ENCODE measurements at places on chromosomes 3 and 15. TPM values are rescaled to one million over a fixed set of nuclear protein-coding genes. Genes with fewer than 3 reads are reported as not detected.

GRCh38 chr3:39814007-39814406 is 4.6 kb downstream of the MYRIP start:
- H3K36me3 ChIP-seq, result no peaks in the 10 kb centered on the region
- H3K4me3 ChIP-seq, result no peak overlapping the region
- H3K27me3 ChIP-seq, result peaks cover 21% of the 10 kb centered on the region
- no peak overlapping the region for H3K27ac ChIP-seq
- peaks cover 11% of the 10 kb centered on the region for H3K4me1 ChIP-seq

- peaks cover 45% of the 10 kb centered on the region for H3K4me1 ChIP-seq
- no peak overlapping the region for H3K4me3 ChIP-seq
- H3K36me3 ChIP-seq, result no peaks in the 10 kb centered on the region
- no peaks in the 10 kb centered on the region for H3K27me3 ChIP-seq
- H3K27ac ChIP-seq, result no peak overlapping the region
Observed at GRCh38 chr3:14210290-14210688, 31.7 kb downstream of the LSM3 start.

The MCF2L2 gene
- not detected for total RNA-seq

DNA sequence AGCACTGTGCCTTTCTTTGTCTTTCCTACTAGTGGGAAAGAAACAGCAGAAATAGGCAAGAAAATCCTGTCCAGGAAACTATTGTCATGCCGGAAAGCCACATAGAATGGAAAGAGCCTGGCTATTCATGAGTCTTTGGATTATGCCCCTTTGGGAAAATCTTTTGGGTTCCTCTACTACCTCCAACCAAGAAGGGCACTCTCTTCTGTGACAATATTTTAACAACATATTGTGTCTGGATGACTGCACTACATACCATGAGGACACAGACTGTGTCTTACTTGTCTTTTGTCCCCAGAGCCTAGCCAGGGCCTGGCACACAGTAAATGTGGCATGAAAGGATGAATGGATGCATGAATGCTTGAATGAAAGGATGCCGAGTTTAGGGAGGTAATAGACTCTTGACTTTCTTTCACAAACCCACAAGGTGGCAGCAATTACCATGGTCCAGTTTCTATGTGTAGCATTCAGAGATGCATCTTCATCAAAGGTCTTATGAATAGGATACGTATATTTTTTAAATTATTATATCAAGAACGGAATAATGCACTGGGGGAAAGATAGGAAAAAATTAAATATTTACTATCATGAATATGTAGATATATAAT is 30.3 kb downstream of the ARL14 start:
- H3K36me3 ChIP-seq, result no peaks in the 10 kb centered on the region
- no peak overlapping the region for H3K27ac ChIP-seq
- DNase-seq, result peak; percentile 38
- no peak overlapping the region for H3K4me3 ChIP-seq
- H3K27me3 ChIP-seq, result no peaks in the 10 kb centered on the region

GRCh38 chr3:189132839-189133238 is 38.9 kb upstream of the TPRG1 start:
- H3K4me3 ChIP-seq, result no peak overlapping the region
- H3K27ac ChIP-seq, result no peak overlapping the region
- H3K27me3 ChIP-seq, result peaks cover 15% of the 10 kb centered on the region

GRCh38 chr3:66419036-66419435 is 81.8 kb downstream of the LRIG1 start:
- DNase-seq, result no peak
- H3K27ac ChIP-seq, result no peak overlapping the region
- H3K4me3 ChIP-seq, result no peak overlapping the region
- H3K36me3 ChIP-seq, result peaks cover 3% of the 10 kb centered on the region
- peaks cover 5% of the 10 kb centered on the region for H3K4me1 ChIP-seq

DNA sequence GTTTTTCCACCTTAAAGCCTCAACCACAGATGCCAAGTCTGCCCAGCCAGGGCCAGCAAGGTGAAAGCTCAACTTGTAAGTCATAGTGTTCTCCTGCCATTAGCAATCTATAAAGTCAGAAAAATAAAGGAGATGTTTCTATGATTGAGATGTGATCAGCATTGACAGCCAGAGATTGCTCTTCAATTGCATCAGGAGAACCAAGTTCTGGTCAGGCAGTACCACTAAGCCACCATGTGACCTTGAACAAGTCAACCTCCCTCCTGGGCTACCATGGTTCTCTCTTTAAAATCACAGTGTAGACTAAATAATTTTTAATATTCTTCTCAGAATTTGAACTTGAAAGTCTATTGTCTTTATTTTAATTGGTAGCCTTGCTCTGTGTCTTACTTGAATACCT is 220.3 kb upstream of the HES1 start:
- H3K36me3 ChIP-seq, result no peaks in the 10 kb centered on the region
- DNase-seq, result no peak
- H3K4me3 ChIP-seq, result no peak overlapping the region
- no peak overlapping the region for H3K27ac ChIP-seq

DNA sequence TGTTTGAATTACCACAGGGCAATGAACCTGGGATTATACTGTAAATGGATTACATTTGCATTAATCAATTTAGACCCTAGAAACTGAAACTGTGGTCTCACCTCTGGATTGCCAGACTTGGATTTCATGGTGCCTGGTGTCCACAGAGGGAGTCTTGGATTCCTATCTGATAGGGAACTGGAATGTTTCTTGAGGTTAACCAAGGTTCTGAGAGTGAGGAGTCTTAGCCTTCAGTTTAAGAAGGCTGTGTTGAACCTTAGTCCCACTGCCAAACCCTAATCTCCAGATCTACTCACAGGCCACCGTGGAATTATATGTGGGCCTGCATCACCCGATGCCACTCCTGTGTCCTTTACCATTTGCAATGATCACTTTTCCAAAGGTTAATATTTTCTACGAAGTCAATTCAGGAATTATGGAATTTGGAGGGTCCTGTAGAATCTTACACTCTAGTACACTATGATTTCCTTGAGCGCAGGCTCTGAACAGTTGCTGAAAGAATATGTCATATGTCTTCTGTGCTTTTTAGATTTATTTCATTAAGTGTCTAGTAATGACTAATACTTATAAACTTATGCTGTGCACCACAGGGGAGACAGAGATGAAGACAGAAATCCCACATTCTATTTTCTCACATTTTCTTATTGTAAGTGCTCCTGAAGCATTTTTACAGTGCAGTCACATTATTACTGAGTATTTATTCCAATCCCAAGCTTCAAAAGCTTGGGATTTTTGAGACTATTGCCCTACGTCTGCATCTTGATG is 87.9 kb downstream of the EFL1 start:
- no peak overlapping the region for H3K27ac ChIP-seq
- DNase-seq, result no peak
- H3K27me3 ChIP-seq, result no peaks in the 10 kb centered on the region
- no peak overlapping the region for H3K4me3 ChIP-seq

The TEX9 gene
- total RNA-seq, result 6.9 TPM

DNA sequence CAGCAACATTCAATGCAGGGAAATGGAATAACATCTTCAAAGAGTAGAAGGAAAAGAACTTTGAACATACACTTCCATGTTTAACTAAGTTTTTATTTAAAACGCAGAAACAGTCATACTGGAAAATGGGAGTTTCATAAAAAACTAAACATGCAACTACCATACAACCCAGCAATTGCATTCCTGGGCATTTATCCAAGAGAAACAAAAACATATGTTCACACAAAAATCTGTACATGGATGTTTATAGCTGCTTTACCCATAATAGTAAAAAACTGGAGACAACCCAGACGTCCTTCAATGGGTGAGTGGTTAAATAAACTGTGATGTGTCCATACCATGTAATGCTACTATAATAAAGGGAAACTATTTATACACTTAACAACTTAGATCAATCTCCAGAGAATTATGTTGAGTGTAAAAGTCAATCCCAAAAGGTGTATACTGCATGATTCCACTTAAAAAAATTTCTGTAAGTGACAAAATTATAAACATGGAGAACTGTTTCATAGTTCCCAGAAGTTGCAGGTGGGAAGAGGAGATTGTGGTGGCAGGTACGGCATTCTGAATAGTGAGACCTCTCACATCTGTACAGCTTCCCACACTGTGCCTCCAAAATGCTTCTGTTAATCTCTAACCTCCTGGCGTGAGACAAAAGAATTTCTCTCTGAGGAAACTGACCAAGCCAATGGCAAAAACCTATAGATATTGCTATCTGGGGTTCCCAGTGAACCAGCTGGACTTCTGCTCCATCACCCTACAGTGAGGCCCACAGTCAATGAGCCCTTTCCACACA is 23.1 kb downstream of the ISG20 start:
- DNase-seq, result no peak
- H3K27me3 ChIP-seq, result peaks cover 2% of the 10 kb centered on the region
- no peak overlapping the region for H3K27ac ChIP-seq
- no peaks in the 10 kb centered on the region for H3K36me3 ChIP-seq

The TRPM1 gene
- total RNA-seq, result not detected

- H3K4me3 ChIP-seq, result no peak overlapping the region
- no peaks in the 10 kb centered on the region for H3K4me1 ChIP-seq
Observed at GRCh38 chr3:27544372-27544865, 60.2 kb upstream of the SLC4A7 start.

- peaks cover 55% of the 10 kb centered on the region for H3K36me3 ChIP-seq
- no peak for DNase-seq
- no peak overlapping the region for H3K4me3 ChIP-seq
- H3K27me3 ChIP-seq, result no peaks in the 10 kb centered on the region
- H3K27ac ChIP-seq, result no peak overlapping the region
Observed at GRCh38 chr3:10238345-10239183, 9.7 kb upstream of the TATDN2 start.

The MGLL gene
- not detected for total RNA-seq

- H3K4me3 ChIP-seq, result no peak overlapping the region
- H3K4me1 ChIP-seq, result no peaks in the 10 kb centered on the region
- H3K27ac ChIP-seq, result no peak overlapping the region
- no peak for DNase-seq
- H3K36me3 ChIP-seq, result no peaks in the 10 kb centered on the region
- H3K27me3 ChIP-seq, result no peaks in the 10 kb centered on the region
Observed at GRCh38 chr3:175338775-175339535, 479.8 kb downstream of the NAALADL2 start.

DNA sequence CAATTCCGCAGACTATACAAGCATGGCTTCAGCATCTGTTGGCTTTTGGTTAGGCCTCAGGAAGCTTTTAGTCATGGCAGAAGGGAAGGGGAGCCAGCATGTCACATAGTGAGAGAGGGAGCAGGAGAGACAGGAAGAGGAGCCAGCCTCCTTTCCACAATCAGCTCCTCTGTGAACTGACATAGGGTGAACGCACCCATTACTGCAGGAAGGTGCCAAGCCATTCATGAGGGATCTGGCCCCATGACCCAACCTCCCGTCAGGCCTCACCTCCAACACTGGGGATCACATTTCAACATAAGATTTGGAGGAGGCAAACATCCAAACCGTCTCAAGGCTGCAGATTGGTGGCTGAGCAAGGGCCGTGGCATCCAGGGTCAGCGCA is 106.3 kb downstream of the LRRK1 start:
- no peak overlapping the region for H3K27ac ChIP-seq
- peaks cover 48% of the 10 kb centered on the region for H3K4me1 ChIP-seq
- H3K36me3 ChIP-seq, result no peaks in the 10 kb centered on the region
- no peak for DNase-seq
- H3K27me3 ChIP-seq, result peaks cover 95% of the 10 kb centered on the region

The HCN4 gene
- total RNA-seq, result not detected

GRCh38 chr3:184665101-184665500 is 46.8 kb downstream of the MAGEF1 start:
- H3K4me3 ChIP-seq, result no peak overlapping the region
- H3K27ac ChIP-seq, result no peak overlapping the region
- H3K4me1 ChIP-seq, result peaks cover 4% of the 10 kb centered on the region

DNA sequence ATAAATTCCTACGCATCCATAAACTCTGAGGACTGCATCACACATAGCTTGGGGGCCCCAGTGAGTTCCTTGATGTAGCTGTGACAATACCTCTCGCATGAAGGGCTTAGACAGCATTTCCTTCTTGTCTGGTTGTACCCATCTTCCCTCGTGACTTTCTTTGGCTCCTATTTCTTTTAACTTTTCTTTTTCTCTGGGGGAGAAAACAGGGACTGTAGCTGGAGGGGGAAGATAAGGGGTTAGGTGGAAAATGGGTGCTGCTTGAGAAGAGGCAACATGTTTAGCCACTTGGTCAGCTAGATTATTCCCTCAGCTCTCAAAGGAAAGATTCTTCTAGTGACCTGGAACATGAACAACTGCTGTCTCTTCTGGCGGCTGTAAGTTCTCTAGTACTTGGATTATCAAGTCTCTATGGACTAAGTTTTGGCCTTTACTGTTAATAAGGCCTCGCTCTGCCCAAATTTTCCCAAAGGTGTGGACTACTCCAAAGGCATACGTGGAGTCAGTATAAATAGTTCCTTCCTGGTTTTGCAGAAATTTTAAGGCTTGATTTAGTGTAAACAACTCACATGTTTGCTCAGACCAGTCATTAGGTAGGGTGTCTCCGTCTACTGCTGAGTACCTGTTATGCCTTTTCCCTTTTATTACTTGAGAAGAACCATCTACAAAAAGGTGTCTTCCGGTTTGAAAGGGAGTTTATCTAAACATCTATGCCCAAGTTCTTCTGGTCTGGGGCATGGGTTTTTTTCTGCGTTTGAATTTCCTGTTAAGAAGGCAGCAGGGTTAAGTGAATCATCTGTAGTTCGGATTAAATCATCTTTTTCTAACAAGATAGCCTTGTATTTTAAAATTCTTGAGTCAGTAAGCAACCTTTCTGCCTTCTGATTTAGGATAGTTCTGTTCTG is 21.0 kb upstream of the ATG7 start:
- H3K36me3 ChIP-seq, result no peaks in the 10 kb centered on the region
- H3K27ac ChIP-seq, result no peak overlapping the region
- peaks cover 52% of the 10 kb centered on the region for H3K27me3 ChIP-seq
- no peaks in the 10 kb centered on the region for H3K4me1 ChIP-seq
- no peak overlapping the region for H3K4me3 ChIP-seq

DNA sequence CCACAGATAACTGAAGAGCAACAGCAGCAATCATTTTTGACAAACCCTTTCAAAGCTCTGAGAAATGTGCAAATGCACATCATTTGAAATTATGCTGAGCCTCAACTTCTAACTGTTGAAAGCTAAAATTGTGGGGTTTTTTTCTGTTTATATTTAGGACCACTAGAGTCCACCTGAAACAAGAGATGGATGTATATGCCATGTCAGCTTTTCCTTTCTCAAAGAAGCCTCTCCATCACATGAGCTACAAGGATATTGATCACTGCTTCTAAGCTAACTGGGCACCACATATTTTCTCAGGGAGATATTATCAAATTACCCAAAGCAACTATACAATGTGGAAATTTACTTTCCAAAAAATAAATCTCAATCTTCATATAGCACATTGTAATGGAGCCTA is 498.6 kb upstream of the ZNF385D start:
- DNase-seq, result no peak
- no peak overlapping the region for H3K4me3 ChIP-seq
- no peak overlapping the region for H3K27ac ChIP-seq
- no peaks in the 10 kb centered on the region for H3K36me3 ChIP-seq
- H3K4me1 ChIP-seq, result no peaks in the 10 kb centered on the region

Data from HepG2 (cell line).